ENCODE measurements at places on chromosomes 4 and X.

GRCh38 chrX:75784680-75785491, at the start of gene MAGEE2:
Gene MAGEE2 (minus strand): TSS chrX:75785254. CDS start chrX:75785051, 203 bp downstream.
- DNase-seq = no peak

- DNase-seq = no peak
Measured at GRCh38 chrX:40570346-40571093, 10.2 kb upstream of the ATP6AP2 start.

- DNase-seq = no peak
Measured at GRCh38 chr4:129337228-129337620, 241.3 kb downstream of the C4orf33 start.

DNA sequence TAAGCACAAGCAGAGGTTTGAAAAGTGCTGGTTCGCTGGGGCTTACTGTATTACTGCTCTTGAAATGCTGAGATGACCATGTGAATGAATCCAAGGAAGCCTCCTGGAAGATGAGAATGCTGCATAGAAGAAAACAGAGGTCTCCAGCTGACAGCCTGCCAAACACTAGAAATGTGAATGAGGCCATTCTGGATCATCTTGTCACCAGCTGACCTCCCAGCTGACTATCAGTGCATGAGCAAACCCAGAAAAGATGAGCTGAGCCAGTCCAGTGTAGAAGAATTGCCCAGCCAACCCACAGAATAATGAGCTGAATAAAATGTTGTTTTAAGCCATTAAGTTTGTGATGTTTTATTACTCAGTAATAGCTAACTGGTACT, 49.1 kb upstream of the DYNLT3 start:
- no peak for DNase-seq

DNA sequence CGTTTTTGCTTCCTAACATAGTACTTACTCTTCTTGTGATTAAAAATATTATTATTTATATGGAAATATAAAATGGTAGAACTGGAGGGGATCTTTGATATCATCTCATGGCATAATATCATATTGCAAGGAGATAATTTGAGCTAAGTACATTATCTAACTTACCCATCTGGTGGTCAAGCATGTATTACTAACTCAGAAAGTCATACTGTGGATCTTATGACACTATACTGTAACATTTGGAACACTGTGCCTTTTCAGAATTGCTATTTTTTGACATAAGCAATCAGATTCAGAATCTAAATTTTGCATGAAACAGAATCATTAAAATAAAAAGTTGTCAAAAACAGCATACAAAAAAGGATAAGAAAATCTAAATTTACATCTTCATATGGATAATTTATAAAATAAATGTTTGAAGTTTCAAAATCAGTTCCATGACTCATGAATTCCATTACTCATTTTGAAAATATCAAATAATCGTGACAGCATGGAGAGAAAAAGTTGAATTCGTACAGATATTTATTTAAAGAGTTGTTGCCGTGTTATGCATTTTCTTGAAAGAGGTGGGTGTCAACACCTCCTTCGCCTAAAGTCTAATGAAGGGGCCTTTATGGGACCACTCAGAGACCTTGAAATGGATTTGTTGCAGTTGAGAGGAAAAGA, 928.1 kb downstream of the PDHA2 start:
- no peak for DNase-seq

GRCh38 chr4:83646538-83647239, 110.8 kb downstream of the GPAT3 start:
- DNase-seq = no peak

GRCh38 chr4:8917868-8918783, 46.5 kb upstream of the HMX1 start:
- peak; percentile 98 for DNase-seq

GRCh38 chr4:182385897-182386296, 142.7 kb downstream of the TENM3 start:
- no peak for DNase-seq

DNA sequence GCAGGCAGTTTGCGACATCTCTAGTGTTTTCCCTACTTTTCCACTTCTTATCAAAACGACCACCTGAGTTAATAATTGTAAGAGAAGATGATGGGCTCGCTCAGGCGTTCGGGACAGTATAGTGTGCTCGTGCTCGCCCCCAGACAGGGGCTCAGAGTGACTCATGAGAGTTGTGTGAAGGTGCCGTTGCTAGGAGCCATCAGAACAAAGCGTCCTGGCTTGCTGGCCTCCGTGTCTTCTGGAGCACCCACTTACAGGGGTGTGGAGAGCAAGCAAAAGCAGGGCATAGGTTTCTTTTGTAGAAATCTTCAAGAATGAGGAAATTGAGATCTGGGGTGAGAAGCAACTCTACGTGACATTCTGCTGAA, 73.0 kb upstream of the ADGRG2 start:
- no peak for DNase-seq

GRCh38 chr4:91345632-91346031, 958.1 kb upstream of the GRID2 start:
- no peak for DNase-seq

DNA sequence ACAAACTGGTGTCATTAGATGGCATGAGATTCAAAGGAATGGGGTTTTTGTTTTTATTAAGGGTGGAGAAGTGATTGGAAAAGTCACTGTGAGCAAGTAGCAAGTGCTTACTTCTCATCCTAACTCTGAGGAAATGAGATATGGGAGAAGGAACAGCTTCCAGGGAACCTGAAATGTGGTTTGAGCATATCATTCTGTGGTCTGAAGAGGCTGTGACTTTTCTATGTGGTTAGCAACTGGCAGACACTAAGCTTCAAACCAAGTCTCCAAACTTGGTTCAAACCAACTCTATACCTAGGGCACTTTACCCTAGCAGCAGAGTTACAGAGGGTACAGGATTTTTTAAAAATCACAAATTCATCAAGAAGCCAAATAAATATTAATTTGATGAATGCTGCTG, 58.2 kb downstream of the DCLK2 start:
- DNase-seq = no peak

DNA sequence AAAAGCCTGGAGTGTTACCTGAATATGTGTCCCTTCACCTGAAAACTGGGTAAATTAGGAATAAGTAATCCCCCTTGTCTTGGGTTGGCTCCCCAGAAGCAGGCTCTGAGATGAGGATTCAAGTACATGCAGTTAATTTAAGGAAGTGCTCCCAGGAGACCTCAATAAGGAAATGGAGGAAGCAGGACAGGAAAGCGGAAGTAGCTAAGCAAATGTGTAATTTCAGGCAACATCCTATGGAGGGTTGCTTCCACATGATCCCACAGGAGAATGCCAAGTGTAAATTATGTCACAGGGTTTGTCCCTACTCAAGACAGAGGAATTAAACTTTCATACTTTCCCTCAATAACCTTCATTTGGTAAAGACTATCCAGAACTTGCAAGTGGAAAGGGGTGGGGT, 48.1 kb upstream of the ARHGEF6 start:
- no peak for DNase-seq

GRCh38 chrX:18725310-18725943, 18.0 kb downstream of the PPEF1 start:
- DNase-seq = no peak

- DNase-seq = no peak
Measured at GRCh38 chr4:108619372-108620100, 840 bp upstream of the RPL34 start.

DNA sequence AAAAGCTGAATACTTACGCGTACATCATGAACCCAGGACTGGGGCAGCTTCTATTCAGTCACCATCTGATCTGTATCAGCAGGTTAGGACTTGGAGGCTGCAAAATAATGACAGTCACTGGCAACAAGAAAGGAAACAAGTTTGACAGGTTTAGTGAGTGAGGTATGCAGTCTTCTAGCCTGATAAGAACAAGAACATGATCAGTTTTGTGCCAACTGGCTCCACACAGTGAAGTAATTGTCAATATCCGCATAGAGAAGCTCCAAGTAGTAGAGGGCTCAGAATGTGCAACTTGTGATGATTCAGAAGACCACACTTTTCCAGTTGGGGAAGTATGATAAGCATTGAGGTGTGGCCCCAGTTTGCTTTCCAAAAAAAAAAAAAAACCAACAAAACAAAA, at the start of gene TMPRSS11F:
TMPRSS11F (minus strand) TSS at position 77 of the 400 bp plus-strand sequence; CDS start at position 28, 49 bp downstream.
- no peak for DNase-seq

DNA sequence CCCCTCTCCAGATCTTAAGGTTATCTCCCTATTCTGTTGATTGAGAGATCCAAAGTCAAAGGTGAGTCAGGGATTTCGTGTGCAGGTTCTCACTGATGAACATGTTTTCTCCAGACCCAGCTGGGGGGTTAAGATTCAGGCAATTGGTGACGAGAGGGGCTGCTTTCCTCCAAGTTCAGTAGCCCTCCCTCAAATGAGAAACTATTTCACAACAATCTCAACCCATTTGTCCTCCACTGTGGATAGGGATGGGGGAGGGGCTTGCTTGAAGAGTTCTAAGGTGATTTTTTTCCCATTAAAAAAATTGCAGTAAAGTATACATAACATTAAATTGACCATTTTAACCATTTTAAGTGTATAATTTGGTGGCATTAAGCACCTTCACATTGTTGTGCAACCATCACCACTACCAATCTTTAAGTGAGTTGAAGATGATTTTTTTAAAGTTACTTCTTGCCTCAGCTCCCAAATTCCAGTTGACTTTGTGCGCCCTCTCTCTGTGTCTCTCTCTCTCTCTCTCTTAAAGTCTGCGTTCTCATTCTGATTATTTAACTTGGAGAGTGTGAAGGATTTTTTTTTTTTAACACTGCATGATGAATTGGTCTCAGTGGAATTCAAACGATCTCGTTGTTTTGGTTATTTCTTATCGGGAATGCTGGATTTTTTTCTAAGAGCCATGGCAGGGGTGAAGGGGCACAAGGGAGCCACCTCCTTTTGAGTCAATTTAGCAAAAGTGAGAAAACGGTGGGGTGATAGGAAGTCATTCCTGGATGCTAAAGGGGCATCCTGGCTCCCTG, 175.9 kb downstream of the SHROOM3 start:
- DNase-seq = no peak

DNA sequence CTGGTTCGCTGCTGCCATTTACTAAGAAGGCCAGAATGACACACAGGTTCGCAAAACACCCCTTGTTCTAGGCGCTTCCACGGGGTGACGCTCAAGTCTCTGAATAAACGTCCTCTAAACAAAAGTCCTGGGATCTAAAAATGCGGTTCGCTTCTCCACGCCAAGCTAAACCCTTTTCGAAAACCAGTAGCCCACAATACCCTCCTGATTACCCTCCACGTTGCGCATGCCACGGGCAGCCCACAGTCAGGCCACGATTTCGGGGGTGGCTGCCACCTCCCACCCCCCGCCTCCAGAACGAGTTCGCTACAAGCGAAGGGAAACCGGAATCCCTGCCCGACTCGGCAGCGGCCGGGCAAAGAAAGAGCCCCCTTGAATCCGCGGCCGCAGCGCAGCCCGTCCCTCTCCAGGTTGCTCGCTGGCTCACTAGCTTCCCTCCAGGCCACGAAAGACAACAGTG, 423 bp downstream of the RPL39 start:
- no peak for DNase-seq

GRCh38 chrX:150544222-150544787, 24.1 kb upstream of the MTM1 start:
- DNase-seq = no peak

GRCh38 chr4:118867311-118868067, 21.2 kb upstream of the SYNPO2 start:
- DNase-seq = no peak

DNA sequence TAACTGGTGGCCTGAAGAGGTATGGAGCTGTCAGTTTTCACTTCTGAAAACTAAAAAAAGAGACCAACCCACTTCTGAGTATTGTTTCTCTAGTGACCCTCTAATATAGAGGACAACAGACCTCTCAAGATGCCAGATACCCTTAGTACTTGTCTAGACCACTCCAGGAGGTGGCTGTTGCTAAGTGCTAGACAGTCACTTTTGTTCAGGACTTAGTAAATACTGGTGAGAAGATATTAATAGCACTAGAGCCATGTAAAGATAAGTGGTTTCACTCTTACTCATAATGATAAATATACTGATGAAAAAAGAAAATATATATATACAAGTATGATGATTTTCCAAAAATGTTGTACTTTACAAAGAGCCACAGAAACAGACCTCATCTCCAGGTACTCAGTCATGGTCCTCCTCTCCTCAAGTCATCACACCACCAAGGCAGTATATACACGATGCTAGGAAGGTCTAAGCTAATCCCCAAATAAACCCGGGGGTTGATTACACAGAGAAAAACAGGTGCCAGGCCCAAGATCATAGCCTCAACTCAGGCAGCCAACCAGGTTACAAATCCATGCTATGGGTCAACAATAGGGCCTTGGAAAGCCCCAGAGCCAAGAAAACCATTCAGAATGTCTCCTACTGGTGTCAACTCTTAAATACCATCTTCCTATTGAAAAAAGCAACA, 66.9 kb downstream of the ARHGEF9 start:
- DNase-seq = no peak

DNA sequence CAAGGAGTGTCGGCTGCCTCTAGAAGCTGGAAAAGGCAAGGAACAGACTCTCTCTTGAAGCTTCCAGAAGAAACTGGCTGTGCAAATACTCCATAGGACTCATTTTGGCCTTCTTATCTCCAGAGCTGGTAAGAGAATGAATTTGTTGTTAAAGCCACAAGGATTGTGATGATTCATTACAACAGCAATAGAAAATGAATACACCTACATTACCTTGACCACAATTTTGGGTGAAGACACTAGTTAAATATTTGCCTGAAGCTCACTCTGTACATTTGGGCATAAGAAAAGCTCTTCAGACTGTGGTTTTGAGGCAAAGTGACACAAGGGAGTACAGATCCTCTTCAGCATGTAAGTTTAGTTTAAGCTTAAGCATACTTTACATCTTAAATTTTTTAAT, 134.5 kb upstream of the TLL1 start:
- no peak for DNase-seq

DNA sequence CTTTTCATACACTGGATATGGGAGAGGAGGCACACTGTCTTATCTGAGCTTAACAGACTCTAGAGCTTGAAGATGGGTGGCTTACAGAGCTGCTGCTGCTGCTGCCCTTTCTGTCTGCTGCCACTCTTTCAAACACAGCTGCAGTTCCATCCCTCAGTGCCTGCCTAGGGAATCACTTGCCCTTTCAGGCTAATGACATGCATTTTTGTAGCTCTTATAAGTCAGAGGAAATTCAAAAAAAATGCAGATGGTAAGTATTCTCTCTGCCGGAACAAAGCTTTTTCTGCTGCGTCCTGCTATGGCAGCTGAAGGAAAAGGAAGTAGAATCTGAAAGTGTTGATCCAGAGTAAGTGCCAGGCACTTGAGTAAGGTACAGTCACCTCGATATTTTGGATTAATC, 460.4 kb upstream of the DIAPH2 start:
- DNase-seq = no peak

GRCh38 chr4:164894702-164895101, 17.7 kb downstream of the APELA start:
- no peak for DNase-seq

DNA sequence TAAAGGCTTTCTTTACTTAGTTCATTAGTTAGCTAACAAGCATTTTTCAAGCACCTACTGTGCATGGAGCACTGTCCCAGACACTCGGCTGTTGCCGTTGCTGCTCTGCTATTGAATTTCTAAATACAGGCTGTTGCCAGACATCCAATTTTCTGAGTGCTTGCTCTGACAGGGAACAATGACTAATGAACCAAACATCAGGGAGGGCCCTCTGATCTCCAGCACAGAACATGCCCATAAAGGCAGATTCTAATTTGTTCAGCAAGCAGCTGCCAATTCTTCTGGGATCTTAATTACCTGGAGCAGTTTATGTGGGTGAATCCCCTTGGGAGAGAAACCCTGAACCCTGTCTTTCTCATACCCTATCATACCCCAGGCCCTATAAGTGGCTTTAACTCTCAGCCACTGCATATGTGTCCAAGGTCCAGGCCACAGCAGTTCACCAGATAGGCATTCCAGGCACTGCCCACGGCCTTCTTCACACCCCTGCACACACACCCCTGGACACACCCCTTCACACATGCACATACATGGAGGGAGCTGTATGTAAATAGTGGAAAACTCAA, 27.9 kb downstream of the TSC22D3 start:
- DNase-seq = no peak

- no peak for DNase-seq
Measured at GRCh38 chr4:22471999-22472461, 43.8 kb downstream of the ADGRA3 start.
